Activated CD8-positive, alpha-beta memory T cell treated with anti-CD3 and anti-CD28 coated beads for 24 hours (primary cell): ENCODE measurements at places on chromosomes 3 and 15.
A peak's percentile ranks its signal among the peaks of the same experiment; 100 is the strongest.

DNA sequence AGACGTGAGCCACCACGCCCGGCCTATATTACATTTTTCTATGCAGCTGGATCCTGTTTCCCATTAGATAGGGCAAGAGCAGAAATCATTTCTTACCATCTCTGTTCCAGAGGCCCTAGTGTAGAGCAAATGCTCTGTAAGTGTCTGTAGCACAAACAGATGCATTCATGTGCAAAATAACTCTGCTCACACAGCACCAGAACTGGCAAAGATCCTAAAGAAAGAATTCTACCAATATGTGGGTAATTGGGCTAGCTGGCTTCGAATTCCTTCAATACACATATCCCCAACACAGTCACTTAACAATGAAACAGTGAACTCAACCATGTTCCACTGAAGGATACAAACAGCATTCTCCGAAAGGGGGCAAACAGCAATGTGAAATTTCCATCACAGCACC is 32.7 kb upstream of the DCUN1D1 start:
- no peak for DNase-seq

GRCh38 chr15:74364936-74365597 is 2.4 kb downstream of the CYP11A1 start:
- no peak for DNase-seq

DNA sequence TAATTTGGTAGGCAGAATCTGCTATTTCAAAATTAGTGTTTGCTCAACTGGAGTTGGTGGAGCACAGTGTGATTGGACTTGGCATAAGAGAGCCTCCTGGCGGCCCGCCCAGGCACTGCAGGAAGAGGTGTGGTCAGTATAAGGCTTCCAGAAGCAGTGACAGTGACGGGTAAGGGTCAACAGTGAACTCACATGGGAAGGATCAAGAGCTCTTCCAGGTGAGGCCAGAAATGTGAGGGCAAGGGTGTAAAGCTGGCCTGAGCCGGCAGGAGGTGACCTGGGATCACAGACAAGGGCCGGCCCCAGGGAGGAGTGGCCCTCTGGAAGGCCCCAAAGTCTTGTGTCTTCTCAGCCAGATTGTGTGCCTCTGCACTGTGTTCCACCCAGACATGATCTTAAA is 93.2 kb upstream of the RNF7 start:
- DNase-seq, result peak; percentile 86

DNA sequence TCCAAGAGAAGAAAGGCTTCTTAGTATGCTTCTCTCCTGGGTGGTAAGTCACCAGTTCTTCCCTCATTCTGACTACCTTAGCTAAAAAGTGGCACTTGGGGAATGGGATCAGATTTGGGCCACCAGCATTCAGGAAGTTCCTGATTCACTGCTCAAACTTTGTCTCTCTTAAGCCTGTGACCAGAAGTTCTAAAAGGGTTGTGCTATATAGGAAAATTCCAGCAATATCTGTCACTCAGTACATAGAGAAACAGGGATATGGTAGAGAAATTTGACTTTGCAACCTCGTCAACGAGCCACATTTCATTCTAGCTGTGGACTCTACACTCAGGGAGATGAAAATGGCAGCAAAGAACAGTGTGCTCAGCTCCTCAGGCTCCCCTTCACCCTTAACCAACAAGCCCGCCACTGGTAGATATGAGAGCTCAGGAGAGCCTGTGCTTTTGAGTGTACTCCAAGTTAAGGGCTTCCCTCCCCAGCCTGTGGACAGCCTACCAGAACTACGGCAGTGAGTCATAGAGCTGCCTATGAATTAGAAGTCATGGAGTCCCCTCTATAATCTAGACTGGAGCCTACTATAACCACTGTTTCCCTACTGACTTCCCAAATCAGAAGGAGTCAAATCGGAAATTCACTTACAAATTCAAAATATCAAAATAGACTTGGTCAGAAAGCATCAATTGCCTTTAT is 52.6 kb upstream of the MYO5C start:
- no peak for DNase-seq

DNA sequence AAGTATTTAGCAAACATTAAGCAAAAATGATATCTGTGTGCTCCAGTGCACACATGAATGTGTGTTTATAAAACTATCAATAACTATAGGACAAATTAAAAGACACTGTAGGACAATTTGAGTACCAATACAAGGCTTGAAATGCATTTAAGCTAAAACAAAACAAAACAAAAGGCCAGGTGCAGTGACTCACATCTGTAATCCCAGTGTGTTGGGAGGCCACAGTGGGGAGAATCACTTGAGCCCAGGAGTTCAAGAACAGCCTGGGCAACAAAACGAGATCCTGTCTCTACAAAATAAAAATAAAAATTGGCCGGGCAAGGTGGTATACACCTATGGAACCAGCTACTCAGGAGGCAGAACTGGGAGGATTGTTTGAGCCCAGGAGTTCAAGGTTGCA is 50.7 kb downstream of the CSNK1G1 start:
- no peak for DNase-seq

GRCh38 chr3:126746395-126747177 is 42.5 kb downstream of the CHCHD6 start:
- DNase-seq, result no peak

- no peak for DNase-seq
These were observed 270.0 kb downstream of the GOLGA6L6 start for GRCh38 chr15:20271647-20272046.

DNA sequence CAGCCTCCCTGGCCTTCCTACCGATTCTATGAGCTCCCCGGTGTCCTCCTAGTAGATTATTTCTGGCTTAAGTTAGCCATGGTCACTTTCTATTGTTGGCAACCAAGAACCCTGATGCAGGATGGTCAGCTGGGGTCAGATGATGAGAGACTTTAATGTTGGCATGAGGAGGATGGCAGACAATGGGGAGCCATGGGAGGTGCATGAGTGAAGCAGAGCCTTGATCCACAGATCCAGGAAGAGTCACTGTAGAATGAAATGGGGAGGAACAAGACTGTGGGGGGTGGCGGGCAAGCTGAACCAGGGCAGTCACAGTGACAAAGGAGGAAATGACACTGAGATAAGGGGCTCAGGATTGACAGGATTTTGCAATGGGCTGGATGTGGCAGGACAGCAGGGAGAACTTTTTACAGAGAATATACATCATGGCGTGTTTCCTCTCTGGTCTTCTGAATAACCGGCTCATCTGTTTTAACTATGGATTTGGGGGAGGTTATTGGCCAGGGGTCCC is 60.9 kb downstream of the RPLP1 start:
- no peak for DNase-seq

- no peak for DNase-seq
These were observed 941 bp upstream of the SH3BP5 start for GRCh38 chr3:15333099-15333955.

GRCh38 chr15:92457471-92458041 is 63.9 kb downstream of the ST8SIA2 start:
- DNase-seq, result no peak

- DNase-seq, result no peak
These were observed 283.1 kb upstream of the LRRFIP2 start for GRCh38 chr3:37457378-37458065.

- DNase-seq, result no peak
These were observed 19.6 kb downstream of the PARP14 start for GRCh38 chr3:122700193-122700592.

DNA sequence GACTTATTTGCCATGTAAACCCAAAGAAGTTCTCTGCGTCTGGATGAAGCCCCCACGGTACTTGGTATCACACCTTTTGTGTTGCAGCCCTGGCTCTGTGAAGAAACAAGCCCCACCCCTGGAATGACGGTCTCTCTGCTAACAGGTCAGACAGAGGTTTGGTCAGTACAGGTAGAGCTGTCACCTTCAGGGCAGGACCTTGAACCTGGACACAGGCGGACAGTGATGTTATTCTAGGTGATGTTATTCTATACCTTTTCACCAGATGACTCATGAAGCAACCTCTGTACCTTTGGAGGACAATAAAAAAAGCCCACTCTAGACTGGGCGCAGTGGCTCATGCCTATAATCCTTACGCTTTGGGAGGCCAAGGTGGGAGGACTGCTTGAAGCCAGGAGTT is 11.0 kb upstream of the GMPPB start:
- DNase-seq, result no peak

DNA sequence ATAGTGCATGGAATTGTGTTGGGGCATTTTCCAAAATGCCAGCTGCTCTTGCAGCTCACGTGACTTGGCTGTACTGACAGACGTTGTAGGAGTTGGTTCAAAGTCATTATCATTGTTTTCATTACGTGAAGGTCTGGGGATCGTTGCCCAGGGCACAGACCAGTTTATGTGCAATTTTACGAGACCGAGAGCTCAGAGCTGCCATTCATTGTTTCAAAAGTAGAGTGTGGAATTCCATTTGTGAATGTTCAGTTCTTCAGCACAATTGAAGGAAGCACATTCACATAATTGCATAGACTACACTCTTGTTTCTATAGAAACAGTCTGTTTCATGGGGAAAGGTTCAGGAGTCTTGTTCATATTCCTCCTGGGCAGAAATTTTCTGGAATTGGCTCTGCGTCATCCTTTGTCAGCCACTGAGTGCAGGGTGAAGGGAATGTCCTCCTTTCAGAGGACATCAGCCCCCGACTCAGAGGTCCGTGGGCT is 54.5 kb downstream of the GABRG3 start:
- no peak for DNase-seq

- no peak for DNase-seq
These were observed 151.4 kb upstream of the BCL6 start for GRCh38 chr3:187896646-187897045.
